Right ventricle myocardium superior (tissue), 1 donor: ENCODE measurements at places on chromosomes 1 and 21.

GRCh38 chr1:184150776-184151531 is 99.4 kb downstream of the TSEN15 start:
- DNase-seq: peak; percentile 50

DNA sequence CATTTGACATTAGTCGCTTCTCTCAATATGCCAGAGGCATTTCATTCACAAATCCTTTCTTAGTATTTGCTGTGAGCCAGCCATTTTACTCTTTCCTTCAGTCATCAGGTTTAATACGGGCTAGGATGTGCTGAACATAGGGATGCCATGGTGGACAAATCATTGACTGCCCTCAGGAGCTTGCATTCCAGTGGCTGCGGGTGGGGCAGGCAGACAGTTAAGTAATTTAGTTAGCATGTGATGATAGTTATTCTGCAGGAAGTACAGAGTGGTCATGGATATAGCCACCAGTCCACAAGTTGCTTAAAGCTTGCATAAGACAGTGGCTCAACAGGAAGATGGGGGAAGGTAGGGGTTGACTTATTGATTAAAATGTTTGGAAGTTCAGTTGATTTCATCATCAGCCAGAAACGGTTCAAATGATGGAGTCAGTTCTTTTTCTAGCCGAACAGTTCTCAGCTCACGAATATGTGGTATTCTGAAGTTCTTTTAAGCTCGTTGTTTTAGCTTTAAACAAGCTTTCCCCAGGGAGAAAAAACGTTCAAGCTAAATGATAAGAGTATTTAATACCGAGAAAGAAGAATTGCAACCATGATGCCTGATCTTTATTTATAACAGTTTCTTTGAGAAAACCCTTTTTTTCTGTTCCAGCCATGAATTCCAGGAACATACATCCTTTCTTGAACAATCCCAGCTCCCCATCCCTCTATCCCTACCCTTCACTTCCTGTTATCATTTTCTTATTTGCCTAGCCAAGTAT is 1.4 kb downstream of the SLC22A15 start:
- no peak for DNase-seq

DNA sequence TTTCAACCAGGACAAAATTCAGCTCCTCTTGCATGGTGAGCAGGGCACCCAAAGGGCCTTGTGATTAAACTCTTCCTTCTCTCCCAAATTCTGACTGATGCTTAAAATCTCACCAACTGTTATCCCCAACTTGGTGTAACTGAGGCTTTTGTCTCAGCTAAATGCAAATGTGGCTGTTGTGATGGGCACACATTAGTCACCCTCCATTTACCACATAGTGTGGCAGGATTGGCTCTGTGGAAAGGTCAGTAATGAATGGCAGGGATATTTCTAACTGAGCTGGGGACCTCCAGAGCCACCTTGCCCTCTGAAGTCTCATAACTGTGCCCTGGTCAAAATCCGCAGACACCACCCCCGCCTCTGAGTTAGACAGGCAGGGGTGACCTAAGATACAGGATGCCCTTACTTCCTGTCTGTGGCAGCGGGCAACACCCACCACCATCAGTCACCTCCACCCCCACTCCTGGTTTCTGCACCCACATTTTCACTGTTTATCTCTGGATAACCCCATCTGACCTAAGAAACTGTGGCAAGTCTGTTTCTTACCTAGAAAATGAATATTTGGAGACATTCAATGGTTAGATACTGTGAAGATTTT is 25.4 kb upstream of the RGS16 start:
- no peak for DNase-seq

DNA sequence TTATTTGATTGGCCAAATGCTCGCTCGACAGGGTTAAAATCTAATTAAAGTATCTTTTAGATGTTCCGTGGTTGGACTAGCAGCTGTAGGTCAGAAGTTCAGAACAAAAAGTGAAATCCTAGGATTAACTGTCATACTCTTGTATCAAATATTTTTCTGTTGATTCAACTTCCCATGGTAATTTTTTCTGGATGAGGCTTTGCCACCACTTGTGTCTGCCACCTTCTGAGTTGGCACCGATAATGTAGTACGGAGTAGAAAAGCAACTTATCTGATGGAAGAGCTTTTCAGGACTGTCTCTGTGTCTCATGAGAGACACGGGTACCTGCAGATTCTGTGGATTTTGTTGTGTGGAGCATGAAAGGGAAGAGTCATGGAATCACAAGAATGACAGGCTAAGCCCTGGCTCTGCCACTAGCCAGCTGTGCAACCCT is 44.6 kb upstream of the CNN3 start:
- no peak for DNase-seq
